Naive thymus-derived CD4-positive, alpha-beta T cell (primary cell): ENCODE measurements at places on chromosomes 13 and 19. TPM values are rescaled to one million over a fixed set of nuclear protein-coding genes. Genes with fewer than 3 reads are reported as not detected.

DNA sequence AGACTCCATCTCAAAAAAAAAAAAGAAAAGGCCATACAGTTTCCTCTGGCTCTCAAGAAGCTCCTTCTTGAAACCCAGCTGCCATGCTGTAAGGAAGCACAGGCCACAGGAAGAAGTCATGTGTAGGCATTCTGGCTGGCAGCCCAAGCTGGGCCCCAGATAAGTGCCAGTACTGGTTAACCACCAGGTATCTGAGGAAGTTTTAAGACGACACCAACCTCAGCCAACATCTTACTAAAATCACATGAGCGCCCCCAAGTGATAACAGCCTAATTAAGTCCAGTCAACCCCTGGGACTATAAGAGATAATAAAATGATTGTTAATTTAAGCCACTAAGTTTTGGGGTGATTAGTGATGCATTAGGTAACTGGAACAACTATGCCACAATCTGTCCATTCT is 27.4 kb upstream of the AKT2 start:
- DNase-seq, result no peak

DNA sequence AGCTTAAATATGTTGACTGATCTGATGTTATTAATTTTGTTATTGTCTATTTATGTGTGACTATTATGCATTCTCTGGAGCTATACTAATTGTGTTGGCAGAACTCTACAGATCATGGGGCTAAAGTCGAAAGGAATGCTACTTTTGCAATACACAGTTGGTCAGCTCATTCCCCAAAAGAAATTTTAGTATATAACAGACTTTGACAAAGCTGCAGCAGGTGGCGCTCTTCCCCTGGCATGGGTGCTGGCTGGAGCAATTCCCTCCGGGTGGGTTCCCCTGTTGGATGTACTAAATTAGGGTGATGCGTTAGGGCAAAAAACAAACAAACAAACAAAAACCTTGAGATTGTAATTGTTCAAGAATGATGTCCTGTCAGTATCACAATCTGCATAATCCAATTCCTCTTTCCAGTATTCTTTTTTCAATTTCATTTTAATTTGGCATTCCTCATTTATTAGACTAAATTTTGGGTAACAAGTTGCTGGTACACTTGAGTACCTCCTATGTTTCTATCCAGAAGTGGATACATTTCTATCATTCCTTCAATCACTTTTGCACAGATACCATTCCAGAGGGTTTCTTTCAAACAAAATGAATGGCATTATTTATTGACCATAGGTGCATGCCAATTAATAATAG is 322.8 kb upstream of the EDNRB start:
- DNase-seq, result no peak

DNA sequence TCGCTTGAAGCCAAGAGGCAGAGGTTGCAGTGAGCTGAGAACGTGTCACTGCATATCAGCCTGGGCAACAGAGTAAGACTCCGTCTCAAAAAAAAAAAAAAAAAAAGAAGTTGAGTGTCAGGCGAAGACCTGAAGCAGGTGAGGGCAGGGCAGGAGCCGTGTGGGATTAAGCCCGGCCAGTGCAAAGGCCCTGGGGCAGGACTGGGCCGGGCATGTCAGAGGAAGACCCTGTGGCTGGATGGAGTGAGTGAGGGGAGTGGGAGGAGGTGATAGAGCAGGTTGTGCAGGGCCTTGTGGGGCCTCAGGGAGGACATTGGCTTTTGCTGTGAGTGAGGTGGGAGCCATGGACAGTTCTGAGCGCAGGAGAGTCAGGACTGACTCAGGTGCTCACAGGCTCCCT is 47.9 kb downstream of the TMED1 start:
- DNase-seq, result no peak

GRCh38 chr13:26660766-26661165 is 99.8 kb downstream of the GPR12 start:
- no peak for DNase-seq

DNA sequence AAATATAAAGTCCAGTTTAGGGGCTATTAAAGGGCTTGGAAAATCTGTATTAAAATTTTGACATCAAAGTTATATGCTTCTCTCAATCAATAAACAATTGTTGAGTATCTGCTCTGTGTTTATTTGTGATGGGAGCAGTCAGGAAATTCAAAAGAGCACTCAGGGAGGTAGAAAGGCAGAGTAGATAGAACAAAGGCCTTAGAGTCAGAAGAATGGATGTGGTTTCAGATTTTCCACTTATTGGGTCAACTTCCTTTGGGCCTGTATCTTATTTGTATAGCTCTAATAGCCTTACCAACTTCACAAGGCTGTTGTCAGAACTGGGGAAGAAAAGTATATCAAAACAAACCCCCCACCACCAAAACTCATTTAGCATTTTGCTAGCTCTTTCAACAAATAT is 302.6 kb downstream of the SPRY2 start:
- DNase-seq, result no peak

GRCh38 chr13:29573190-29573589 is 22.3 kb downstream of the SLC7A1 start:
- DNase-seq, result no peak

DNA sequence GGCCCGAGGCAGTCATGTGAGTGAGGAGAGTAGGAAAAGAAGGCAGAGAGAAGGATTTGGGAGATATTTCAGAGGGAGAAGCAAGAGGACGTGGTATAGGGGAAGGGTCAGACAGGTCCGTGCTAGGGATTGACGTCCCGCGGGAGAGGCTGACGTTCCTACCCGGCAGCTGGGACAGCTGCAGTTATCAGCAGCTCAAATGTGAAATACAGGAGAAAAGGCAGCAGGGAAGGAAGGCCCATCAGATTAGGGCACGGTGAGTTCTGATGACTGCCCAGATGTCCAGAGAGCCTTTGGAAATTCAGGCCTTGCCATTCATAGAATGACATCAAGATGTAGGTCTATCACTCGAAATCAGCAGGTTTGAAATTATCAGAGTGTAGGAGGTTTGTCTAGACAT is 88.4 kb downstream of the IRS2 start:
- DNase-seq, result no peak

The SLITRK6 gene
- not detected for total RNA-seq

The SHC2 gene
- total RNA-seq, result 2.1 TPM

The IRGC gene
- not detected for total RNA-seq
